Stromal cell of bone marrow (primary cell): ENCODE measurements at places on chromosomes 11 and 22.

DNA sequence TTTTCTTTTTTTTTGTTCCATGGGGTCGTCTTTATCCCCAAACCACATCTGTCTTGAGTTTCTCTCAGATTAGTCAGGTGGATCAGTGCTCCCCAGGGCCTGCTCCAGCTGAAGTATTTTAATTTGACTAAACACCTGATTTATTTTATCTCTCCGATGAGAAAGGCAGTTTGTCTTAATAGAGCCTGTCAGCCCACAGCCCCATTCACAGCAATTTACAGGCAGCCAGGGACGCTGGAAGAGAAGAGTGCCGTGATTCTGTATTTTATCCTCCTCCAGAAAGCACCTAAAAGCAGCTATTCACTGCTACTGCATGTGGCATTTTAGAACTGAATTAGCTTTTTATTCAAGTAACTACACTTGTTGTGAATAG lies 164.5 kb downstream of the SOX6 start:
- no peak for DNase-seq

DNA sequence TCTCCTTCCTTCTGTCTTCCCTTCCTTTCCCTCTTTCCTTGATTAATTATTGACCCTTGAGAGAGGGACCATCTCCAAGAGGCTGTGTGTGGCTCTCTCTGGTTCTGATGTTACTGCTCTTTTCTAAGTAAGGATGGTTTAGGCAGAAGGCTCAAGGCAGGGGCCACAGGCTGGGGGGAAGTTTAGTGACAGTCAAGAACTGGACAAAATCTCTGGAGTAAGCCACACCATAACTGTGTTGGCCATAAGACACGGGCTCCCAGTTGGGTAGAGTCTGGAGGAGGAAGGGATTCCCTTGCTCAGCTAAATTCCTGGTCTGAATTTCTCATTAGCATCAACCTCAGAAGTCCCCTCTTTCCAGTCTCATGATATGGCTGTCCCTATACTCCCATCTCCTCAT lies 74.7 kb downstream of the BUD13 start:
- DNase-seq: no peak

DNA sequence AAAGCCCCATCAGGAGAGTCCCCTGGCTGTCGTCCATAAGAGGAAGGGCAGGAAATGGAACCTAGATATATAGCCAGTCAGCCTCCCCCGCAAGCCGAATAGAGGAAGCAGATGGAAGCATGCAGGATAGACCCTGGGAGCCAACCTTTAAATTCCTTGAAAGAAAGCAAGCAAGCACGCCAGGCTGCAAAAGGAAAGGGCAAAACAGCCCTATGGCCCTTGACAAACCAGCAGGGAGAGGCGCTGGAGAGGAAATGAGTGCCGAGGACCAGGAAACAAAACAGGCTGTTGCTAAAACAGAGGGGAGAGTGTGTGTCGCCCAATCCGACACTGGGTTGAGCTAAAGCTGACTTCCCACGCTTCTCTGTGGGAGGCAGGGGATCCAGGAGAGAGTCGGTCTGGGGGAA lies 203.5 kb upstream of the MTNR1B start:
- DNase-seq: peak; percentile 14

- DNase-seq: no peak
Observed at GRCh38 chr11:127470306-127470884, 469.8 kb upstream of the KIRREL3 start.

- DNase-seq: no peak
Observed at GRCh38 chr22:40363059-40363458, 7.3 kb upstream of the SGSM3 start.

- DNase-seq: no peak
Observed at GRCh38 chr11:85133636-85134035, 493.5 kb downstream of the DLG2 start.

- no peak for DNase-seq
Observed at GRCh38 chr11:100174881-100175280, 512.2 kb upstream of the ARHGAP42 start.

DNA sequence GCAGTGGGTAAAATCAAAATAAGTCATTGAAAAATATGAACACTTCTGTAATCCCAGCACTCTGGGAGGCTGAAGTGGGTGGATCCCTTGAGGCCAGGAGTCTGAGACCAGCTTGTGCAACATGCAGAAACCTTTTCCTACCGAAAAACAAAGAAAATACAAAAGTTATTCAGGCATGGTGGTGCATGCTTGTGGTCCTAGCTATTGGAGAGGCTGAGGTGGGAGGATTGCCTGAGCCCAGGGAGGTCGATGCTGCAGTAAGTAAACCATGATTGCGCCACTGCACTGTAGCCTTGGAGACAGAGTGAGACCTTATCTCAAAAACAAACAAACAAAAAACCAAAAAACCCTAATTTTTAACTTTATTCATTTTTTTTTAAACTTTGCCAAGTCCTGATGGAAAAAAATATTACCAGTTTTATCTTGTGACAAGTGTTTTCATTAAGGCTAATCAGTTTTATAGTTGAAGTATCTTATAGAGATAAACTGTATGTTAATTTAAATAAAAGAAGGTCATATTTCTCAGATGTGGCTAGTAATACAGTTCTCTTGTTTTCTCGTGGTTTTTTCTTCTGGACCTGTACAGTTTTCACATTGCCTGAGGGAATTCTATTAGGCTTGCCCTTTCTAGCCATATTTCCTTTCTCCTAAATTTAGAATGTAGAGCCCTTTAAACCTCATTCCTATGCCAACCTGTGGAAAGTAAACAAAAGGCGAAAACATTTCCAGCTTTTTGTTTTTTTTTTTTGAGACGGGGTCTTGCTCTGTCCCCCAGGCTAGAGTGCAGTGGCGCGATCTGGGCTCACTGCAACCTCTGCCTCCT lies 9.4 kb downstream of the HIPK3 start:
- peak; percentile 57 for DNase-seq

DNA sequence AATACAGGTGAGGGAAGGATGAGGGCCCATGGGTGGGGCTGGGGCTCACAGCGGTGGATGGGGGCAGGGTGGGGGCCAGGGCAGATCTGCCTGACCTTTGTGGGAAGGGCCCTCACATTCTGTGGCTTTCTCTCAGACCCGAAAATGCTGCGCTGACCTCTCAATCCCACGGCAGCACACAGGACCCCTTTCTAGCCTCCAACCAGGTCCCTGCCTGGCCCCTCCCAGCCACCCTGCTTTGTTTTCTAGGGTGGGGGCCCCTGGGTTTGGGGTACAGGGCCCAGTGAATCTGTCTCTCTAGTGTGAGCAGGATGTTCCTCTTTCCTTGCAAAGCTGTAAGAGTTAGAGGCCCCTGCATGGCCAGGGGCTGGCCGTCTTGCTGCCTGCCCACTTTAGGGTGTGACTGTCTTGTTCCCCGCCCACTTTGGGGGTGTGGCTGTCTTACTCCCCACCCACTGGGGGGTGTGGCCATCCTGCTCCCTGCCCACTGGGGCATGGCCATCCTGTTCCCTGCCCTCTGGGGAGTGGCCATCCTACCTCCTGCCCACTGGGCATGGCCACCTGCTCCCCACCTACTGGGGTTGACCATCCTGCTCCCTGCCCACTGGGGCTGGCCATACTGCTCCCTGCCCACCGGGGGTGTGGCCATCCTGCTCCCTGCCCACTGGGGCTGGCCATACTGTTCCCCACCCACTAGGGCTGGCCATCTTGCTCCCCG lies 11.5 kb downstream of the PARVG start:
- no peak for DNase-seq

DNA sequence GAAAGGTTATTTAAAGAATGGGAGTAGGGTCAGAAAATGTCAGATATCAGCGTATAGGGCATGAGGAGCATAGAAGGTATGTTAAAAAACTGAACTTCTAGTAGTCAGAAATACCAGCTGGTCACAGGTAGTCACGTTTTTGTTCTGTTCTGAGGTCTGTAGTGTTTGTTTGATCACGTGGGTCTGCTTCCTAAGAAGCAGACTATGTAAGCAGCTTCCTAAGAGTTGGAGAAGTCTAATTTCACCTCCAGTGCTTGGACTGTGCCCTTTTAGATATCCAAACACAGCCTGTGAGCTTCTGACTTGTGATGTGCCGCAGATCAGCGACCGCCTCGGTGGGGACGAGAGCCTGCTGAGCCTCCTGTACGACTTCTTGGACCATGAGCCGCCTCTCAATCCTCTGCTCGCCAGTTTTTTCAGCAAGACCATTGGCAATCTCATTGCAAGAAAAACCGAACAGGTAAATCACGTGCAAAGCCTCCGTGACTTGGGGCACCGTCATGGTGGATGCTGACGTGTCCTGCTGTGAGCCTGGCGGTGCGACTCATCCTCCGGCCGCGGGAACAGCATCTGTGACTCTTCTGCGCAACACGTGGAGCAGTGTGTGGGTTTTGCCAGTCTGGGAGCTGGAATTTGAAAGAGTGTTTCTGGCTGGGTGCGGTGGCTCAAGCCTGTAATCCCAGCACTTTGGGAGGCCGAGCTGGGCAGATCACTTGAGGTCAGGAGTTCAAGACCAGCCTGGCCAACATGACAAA lies 63.5 kb downstream of the PPP6R2 start:
- DNase-seq: no peak
